ENCODE measurements at places on chromosomes 5 and 9. TPM values are rescaled to one million over a fixed set of nuclear protein-coding genes. Genes with fewer than 3 reads are reported as not detected.

Gene PAIP2
- total RNA-seq: 109 TPM

Gene SHOC1
- not detected for total RNA-seq

Gene ARID3C
- total RNA-seq: not detected

Gene PDE6A
- not detected for total RNA-seq

Gene PLPP7
- 5.3 TPM for total RNA-seq

Gene SGCD
- total RNA-seq: 2.5 TPM

Gene PCDHA11
- total RNA-seq: 0.16 TPM

Gene TSSK1B
- total RNA-seq: not detected

Gene PGM5
- 63.7 TPM for total RNA-seq

Gene ZNF483
- 3.6 TPM for total RNA-seq

Gene MCC
- 41.4 TPM for total RNA-seq

Gene KLHL9
- 30.7 TPM for total RNA-seq

Gene GNE
- 32.6 TPM for total RNA-seq

Gene NUTM2G
- not detected for total RNA-seq

Gene IL5
- not detected for total RNA-seq

Gene DBH
- not detected for total RNA-seq

Gene CDC42SE2
- total RNA-seq: 40.0 TPM

Gene GPR150
- 0.24 TPM for total RNA-seq

Data from omental fat pad (tissue), 4 donors.